Stimulated activated CD4-positive, alpha-beta T cell treated with anti-CD3 and anti-CD28 coated beads, Interleukin-15, amount 100 ng/mL, for 24 hours (primary cell): ENCODE measurements at places on chromosomes 2 and 18.

GRCh38 chr2:199470361-199470671 lies 12.6 kb upstream of the SATB2 start:
- no peak for DNase-seq

DNA sequence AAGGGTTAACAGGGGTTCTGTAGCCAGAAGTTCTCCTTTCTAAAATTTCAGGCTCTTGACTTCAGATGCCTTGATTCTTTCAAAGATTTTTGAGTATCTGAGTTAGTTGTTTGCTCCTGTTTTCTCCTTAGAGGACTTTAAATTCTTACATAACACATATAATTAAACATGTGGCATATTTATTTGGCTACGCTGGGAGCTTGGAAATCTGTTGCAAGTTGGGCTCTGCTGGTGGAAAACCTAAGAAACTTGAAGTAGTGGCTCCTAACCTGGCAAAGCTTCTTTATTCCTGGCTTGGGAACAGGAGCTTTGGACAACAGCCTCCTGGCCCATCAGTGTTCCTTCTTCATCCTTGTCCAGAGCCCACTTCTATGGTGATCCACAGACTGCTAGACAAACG lies 72.6 kb downstream of the VIT start:
- DNase-seq, result no peak

- no peak for DNase-seq
Observed at GRCh38 chr18:59941331-59941730, 41.5 kb downstream of the PMAIP1 start.

GRCh38 chr2:110783196-110783873 lies 51.0 kb downstream of the ACOXL start:
- no peak for DNase-seq

- DNase-seq, result no peak
Observed at GRCh38 chr2:25125976-25126375, 42.4 kb downstream of the POMC start.

DNA sequence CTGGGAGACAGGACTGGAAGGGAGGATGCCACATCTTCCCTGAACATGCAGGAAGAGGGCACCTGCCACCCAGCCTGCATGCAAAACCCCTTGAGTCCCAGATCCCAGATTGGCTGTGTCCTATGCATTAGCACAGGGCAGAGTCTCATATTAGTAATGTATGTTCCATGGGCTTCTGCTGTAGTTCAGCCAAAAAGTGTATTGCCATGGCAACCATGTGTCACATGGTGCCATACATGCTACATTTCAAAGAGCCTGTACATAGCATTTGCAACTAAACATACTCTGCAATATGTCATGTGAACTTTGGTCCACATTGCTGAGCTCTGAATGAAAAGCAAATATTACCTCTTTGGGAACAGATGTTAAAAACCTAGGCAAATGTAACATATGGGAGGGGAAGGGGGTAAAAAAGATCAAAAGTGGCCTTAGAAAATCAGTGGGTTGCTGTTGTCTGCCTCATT lies 78.4 kb downstream of the DPP4 start:
- DNase-seq, result no peak

- DNase-seq, result no peak
Observed at GRCh38 chr18:33010149-33010548, 237.3 kb upstream of the KLHL14 start.

GRCh38 chr2:145185696-145186095 lies 665.8 kb upstream of the ZEB2 start:
- DNase-seq, result no peak

DNA sequence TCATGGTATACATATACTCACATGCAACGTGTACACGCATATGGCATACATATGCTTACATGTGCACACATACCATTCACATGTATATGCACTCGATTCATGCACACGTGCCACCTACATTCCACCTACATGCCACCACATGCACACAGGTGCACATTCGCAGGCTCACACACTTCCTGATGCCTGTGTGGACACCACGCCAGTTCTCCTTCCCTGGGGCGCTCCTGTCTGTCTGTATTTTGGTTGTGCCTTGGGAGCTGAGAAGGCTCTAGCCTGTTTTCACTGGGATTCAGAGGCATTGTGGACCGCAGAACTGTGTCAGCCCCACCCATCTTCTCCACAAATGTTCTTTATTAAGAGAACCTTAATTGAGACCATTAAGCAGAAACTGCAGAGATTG lies 96.6 kb upstream of the CTDP1 start:
- DNase-seq, result no peak

DNA sequence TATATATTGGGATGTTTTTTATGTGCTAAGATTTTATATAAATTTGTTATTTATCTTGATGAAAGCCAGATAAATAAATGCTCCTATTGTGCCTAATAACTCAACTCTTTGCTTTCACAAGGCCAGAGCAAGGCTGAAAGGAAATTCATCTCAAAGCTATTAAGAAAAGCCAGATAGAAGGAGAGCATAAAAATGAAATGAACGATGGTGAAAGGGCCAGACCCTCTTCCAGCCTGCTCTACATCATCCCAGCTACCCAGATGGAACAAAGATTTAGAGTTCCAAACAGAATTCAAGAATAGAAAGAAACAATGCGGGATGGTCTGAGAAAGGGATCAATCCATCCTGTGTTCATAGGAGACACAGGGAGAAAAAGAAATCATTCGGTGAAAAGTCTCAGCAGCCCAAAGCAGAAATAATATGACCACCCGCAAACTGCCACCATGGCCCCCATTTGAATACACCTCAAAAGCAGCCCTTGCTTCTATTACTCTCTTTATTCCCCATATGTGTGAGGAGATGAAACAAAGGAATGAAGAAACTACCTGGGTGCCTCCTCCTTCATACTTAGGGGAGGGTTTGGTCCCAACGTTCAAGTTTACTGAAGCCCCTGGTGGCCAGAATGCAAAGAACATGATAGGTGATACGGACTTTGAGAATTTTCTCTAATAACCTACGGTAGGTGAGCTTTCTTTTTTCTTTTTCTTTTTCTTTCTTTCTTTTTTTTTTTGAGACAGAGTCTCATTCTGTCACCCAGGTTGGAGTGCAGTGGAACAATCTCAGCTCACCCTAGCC lies 110.1 kb upstream of the FBXO11 start:
- DNase-seq, result no peak

DNA sequence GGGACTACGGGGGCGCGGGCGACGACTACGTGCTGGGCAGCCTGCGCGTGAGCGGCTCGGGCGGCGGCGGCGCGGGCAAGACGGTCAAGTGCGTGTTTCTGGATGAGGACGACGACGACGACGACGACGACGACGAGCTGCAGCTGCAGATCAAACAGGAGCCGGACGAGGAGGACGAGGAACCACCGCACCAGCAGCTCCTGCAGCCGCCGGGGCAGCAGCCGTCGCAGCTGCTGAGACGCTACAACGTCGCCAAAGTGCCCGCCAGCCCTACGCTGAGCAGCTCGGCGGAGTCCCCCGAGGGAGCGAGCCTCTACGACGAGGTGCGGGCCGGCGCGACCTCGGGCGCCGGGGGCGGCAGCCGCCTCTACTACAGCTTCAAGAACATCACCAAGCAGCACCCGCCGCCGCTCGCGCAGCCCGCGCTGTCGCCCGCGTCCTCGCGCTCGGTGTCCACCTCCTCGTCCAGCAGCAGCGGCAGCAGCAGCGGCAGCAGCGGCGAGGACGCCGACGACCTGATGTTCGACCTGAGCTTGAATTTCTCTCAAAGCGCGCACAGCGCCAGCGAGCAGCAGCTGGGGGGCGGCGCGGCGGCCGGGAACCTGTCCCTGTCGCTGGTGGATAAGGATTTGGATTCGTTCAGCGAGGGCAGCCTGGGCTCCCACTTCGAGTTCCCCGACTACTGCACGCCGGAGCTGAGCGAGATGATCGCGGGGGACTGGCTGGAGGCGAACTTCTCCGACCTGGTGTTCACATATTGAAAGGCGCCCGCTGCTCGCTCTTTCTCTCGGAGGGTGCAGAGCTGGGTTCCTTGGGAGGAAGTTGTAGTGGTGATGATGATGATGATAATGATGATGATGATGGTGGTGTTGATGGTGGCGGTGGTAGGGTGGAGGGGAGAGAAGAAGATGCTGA lies 1.4 kb downstream of the SOX11 start:
- peak; percentile 11 for DNase-seq

DNA sequence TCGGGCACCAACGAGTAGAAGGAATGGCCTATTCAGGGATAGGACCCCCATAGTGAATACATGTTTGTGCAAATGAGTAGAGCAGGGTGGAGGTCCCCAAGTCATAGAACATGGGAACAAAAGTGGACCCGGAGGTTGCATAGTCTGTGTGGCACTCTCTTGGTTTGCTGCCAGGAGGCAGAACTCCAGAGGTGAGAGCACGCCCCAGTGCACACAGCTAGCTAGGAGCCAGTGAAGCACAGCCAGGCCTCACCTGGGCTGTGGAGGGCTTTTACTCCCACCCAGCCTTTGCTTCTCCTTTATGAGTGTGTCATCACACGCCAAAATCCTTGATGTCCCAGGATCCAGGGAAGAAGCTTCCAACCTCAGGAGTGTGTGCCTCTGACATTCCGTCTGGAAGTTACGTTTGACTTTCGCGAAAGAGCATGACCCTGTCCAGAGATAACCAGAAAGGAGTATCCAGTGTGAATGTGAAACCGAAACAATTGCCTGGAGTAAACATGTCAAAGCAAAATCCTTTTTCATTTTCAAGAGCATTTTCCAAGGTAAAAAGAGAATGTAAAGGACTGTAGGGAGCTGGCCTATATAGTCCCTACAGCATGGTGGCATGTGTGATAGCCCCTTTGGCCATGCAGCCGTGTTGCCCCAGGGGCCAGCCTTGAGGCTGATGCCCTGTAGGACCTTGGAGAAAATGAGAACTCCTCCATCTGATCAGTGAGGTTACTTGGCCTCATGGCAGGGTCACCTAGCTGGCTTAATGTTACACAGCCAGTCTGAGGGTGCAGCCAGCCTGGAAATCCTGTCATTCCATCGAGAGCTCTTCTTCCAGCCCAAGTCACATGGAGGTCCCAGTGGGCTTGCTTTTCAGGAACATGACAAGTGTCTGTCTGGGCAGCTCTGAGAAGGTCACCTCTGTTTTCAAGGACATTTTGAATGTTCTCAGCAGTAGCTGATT lies 8.8 kb downstream of the TRIB2 start:
- DNase-seq, result no peak

- no peak for DNase-seq
Observed at GRCh38 chr2:197377670-197378069, 57.2 kb downstream of the SF3B1 start.

DNA sequence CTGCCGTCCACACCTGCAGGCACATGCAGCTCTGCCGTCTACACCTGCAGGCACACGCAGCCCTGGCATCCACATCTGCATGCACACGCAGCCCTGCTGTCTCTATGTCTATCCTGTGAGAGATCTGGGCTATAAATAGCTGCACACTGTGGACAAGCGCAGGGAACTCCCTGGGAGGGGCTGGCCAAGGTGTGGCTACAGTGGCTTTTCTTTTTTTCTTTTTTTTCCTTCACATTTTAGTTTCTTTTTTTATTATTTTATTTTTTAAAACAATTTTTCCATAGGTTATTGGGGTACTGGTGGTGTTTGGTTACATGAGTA lies 42.0 kb downstream of the TMEM182 start:
- DNase-seq, result no peak

- no peak for DNase-seq
Observed at GRCh38 chr2:213185147-213185822, 33.9 kb upstream of the IKZF2 start.

GRCh38 chr2:162012565-162013058 lies 61.4 kb downstream of the DPP4 start:
- no peak for DNase-seq

DNA sequence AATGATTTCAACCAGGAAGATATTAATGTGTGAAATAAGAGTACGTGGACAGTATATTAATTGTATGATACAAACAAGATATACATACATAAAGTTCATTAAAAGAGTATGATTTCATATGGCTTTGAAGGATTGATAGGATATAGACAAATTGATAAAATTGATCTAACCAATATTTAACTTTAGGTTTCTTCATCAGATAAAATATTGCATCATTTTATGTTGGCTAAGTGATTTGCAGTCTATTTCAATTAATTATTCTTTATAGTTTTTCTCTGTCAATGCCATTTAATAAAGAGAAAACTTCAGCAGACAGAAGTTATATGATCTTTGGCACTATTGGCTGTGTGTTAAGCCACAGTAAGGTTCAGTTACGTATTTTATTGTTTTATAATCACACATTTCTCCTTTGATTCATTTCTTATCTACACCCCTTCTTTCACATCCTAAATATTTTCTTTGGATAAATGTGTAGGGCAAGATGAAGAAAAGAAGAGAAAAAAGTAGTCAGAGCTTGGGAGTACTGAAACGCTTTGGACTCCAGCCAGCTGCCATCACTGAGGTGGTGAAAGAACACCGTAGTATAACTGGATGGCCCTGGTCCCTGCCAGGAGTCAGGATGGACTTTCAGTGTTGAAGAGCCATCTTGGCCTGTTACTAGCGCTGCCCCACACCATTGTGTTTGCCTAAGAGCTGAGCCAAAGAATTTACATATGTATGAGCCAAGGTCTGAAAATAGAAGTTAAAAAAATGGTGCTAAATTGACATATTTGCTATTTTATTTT lies 9.8 kb upstream of the CPS1 start:
- no peak for DNase-seq

- no peak for DNase-seq
Observed at GRCh38 chr2:8858264-8858663, 20.9 kb upstream of the KIDINS220 start.

DNA sequence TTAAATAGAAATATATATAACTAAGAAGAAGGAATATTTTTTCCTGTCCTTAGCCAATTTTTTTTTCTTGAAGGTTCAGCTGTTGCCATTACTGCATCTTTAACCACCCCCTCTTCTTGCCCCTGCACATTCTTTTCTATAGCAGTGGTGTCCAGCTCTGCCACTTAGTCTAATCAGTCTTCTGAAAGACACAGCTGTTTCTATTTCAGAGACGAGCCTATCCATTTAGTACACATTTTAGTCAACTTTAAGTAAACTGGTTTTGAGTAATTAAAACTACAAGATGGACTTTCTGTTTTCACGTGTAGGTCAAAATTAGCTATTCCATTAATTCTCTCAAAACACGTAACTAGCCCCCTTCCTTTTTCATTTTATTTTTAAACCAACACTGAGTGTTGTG lies 21.0 kb downstream of the SPOPL start:
- DNase-seq, result no peak

DNA sequence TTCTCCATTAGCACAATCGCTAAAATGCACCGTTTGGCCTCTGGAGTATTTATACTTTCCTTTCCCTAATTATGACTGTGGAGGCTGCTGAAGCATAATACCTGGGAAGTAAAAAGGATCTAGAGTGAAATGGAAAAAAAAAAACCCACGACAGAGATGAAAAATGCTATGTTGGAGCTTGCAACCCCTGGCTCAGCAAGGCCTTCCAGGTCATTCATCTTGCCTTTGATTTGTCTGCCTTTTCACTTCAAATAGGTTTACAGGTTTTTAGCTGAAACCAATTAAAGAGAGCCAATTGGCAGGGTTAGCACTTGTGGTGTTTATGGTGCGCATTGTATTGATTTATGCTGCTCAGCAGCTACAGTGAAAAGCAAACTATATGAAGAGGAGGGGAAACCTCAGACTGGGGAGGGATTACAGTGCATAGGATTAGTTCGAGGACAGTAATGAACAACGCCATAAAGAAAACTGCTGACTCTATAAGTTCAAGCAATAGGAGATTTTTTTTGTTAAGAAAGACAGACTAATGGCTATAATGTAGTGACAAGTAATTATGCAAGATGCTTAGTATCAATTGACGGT lies 347.9 kb downstream of the MEIS1 start:
- no peak for DNase-seq

GRCh38 chr2:170313992-170314348 lies 136.0 kb downstream of the MYO3B start:
- DNase-seq, result no peak
